Activated T-helper 1 cell treated with anti-CD3 and anti-CD28 coated beads, Interleukin-12 subunit alpha, Interleukin-12 subunit beta, Interleukin-2, Interleukin-4 antibody, amounts not matched to agents 30 ng/mL and 10 ng/mL and 1 ng/mL, durations not matched to agents 14 hours and 24 hours and 36 hours (primary cell): ENCODE measurements at places on chromosomes 3 and 15. TPM values are rescaled to one million over a fixed set of nuclear protein-coding genes. Genes with fewer than 3 reads are reported as not detected.

DNA sequence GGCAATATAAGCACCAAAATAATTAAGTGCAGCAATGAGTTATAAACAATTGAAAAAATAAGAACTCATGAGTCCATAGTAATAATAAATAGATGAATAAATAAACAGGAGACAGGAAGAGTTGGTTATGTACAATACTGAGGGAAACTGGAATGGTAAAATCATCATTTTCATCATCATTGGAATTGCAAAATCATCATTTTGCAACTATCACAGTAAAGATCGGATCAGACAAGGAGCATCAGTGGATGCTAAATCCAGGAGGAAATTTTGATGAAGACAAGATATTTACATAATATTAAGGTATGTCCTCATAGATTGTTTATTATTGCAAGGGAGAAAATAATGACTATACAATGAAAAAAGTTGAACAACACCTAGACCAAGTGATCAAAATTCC, 38.8 kb upstream of the ACAN start:
- H3K27ac ChIP-seq: no peak overlapping the region
- H3K27me3 ChIP-seq: peaks cover 3% of the 10 kb centered on the region
- H3K4me1 ChIP-seq: no peaks in the 10 kb centered on the region

GRCh38 chr3:172007065-172007370, 32.4 kb upstream of the FNDC3B start:
- no peak overlapping the region for H3K4me3 ChIP-seq
- peaks cover 1% of the 10 kb centered on the region for H3K27me3 ChIP-seq
- no peak overlapping the region for H3K27ac ChIP-seq
- H3K4me1 ChIP-seq: no peaks in the 10 kb centered on the region
- DNase-seq: no peak

- peaks cover 22% of the 10 kb centered on the region for H3K27me3 ChIP-seq
- no peak overlapping the region for H3K27ac ChIP-seq
- H3K36me3 ChIP-seq: peaks cover 3% of the 10 kb centered on the region
Observed at GRCh38 chr3:125403789-125404188, 28.7 kb upstream of the ZNF148 start.

GRCh38 chr3:14898929-14899328, 48.5 kb upstream of the NR2C2 start:
- H3K27me3 ChIP-seq: peaks cover 17% of the 10 kb centered on the region
- H3K36me3 ChIP-seq: no peaks in the 10 kb centered on the region
- no peak for DNase-seq
- no peak overlapping the region for H3K27ac ChIP-seq

GRCh38 chr3:143736205-143736997, 111.9 kb downstream of the SLC9A9 start:
- H3K36me3 ChIP-seq: no peaks in the 10 kb centered on the region
- no peak for DNase-seq
- H3K27me3 ChIP-seq: peaks cover 2% of the 10 kb centered on the region
- H3K4me3 ChIP-seq: no peak overlapping the region
- no peak overlapping the region for H3K27ac ChIP-seq

DNA sequence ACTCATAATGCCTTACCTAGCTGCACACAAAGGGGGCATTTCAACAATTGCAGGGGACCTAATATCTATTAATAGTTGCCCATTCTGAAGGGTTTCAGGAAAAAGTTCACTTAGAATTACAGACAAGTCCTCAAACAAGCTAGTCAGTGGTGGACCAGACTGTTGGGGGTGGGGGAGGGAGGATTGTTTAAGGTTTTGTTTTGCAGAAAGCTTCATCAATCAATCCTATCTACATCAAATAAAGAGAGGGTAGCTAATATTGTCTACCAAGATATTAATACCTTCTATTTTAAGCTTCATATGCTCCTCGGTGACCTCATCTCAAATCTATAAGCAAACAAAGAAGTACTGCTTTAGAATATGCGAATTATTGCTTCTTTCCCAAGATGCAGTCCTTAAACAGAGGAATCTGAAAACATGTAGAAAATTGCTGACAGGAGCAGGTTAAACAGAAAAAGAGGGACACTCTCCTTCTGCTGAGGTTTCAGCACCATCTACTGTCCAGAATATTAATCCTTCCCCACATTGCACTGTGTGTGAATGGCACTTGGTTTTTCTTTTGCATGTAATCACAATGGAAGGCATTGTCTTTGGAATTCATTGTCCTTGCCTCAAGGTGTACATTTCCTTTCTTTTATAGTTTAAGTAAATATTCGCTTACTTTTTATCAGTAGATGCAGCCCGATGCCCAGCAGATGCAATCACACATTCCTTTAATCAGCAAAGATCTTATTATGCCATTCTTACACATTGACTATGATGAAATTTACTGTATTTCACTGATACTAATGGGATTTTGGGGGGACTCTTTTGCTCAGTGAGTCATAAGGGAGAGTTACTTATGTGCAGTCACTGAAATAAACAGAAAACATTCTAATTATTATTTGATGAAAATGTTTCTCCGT, 94.7 kb downstream of the IL5RA start:
- no peak overlapping the region for H3K27ac ChIP-seq
- no peaks in the 10 kb centered on the region for H3K36me3 ChIP-seq
- H3K4me1 ChIP-seq: no peaks in the 10 kb centered on the region
- DNase-seq: no peak
- no peak overlapping the region for H3K4me3 ChIP-seq

GRCh38 chr15:79128556-79128955, 38.0 kb upstream of the RASGRF1 start:
- DNase-seq: no peak
- H3K27ac ChIP-seq: no peak overlapping the region
- H3K27me3 ChIP-seq: peaks cover 2% of the 10 kb centered on the region
- no peak overlapping the region for H3K4me3 ChIP-seq
- no peaks in the 10 kb centered on the region for H3K36me3 ChIP-seq

DNA sequence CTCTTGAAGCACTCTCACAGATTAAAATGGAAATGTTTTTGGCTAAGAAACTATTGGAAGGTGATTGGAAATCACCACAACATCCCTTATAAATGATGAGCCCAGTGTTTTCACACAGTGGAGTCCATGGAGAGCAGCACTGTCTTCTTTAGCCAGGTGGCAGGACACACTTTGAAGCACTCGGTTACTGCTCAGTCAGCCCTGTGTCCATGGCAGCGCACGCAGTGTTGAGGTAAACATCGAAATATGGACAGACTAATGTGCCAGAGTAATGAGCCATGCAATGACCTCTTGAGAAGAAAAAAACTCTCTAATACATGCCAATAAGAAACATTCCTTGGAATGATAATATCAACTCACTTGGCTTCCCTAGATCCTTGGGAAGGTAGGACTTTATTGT, 66.6 kb downstream of the TGFBR2 start:
- no peak for DNase-seq
- H3K27ac ChIP-seq: peak overlapping the region; percentile 76
- peaks cover 93% of the 10 kb centered on the region for H3K4me1 ChIP-seq
- H3K36me3 ChIP-seq: peaks cover 87% of the 10 kb centered on the region
- no peaks in the 10 kb centered on the region for H3K27me3 ChIP-seq
- peak overlapping the region; percentile 72 for H3K4me3 ChIP-seq

DNA sequence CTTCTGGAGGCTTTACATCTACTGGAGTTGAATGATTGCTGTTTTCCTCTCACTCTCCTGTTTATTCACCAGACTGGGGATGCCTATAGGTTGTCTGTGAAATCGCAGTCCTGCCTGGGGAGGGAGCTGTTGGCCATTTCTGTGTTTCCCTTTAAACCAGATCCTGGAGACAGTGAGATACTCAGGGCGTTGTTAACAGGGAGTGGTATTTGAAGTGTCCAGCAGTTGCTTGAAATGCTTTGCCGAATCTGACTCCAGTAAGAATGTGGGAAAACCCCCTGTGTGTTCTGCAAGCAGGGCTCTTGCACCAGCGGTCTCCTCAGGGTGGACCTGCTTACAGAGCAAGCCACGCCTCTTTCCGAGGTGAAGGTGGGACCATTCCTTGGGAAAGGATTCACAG, 4.3 kb upstream of the LRRK1 start:
- no peaks in the 10 kb centered on the region for H3K36me3 ChIP-seq
- peaks cover 39% of the 10 kb centered on the region for H3K27me3 ChIP-seq
- DNase-seq: no peak
- no peak overlapping the region for H3K27ac ChIP-seq
- H3K4me1 ChIP-seq: peaks cover 6% of the 10 kb centered on the region

GRCh38 chr3:78402720-78403119, 1362.8 kb downstream of the ROBO2 start:
- H3K27ac ChIP-seq: no peak overlapping the region
- H3K4me1 ChIP-seq: no peaks in the 10 kb centered on the region
- no peaks in the 10 kb centered on the region for H3K36me3 ChIP-seq
- no peaks in the 10 kb centered on the region for H3K27me3 ChIP-seq

DNA sequence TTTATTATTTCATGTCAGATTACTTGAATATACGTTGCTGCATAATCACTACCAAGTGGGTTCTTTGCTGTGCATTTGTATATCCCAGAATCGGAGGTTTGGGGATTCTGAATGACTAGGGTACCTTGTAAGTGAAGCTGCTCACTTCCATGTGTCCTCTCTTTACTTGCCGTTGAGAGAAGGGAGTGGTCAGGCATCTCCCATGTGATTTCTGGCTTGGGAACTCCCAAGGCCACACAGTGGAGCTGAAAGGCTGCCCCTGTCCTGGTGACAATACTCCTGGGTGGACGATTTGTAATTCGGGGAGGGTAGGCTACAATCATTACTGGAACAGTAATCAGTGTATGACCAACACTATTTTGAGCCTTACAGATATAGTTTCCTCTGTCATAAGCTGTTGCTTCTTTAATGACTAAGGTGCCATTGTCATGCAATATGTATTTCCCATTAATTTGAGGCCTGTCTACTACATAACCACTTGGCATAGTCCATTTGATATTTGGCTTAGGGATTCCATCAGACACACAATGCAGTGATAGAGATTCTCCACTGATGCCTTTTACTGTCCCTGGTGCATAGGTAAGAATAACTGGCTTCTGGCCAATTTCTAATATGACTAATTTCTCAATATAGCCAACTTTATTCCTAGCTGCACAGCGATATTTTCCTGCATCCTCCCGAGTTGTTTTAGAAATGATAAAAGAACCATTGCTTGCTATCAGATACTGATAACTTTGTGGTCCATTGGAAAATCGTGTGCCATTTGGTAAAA, 24.0 kb downstream of the IGSF10 start:
- no peaks in the 10 kb centered on the region for H3K4me1 ChIP-seq
- DNase-seq: no peak

DNA sequence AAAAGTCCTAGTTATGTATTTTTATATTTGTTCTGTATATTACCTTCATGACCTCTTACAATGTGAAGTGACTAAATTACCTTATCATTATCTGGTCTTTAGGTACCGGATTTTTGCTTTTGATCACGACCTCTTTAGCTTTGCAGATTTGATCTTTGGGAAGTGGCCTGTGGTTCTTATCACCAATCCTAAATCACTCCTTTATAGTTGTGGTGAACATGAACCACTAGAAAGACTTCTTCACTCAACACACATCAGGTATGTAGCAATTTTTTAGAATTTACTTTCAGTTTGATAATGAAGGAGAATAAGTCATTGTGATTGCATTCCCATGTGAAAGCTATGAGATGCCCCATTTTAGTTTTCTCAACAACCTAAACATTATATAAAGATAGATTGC, 18.3 kb downstream of the TMEM62 start:
- H3K36me3 ChIP-seq: peaks cover 35% of the 10 kb centered on the region
- no peak for DNase-seq
- H3K4me3 ChIP-seq: no peak overlapping the region
- no peak overlapping the region for H3K27ac ChIP-seq
- H3K27me3 ChIP-seq: no peaks in the 10 kb centered on the region

DNA sequence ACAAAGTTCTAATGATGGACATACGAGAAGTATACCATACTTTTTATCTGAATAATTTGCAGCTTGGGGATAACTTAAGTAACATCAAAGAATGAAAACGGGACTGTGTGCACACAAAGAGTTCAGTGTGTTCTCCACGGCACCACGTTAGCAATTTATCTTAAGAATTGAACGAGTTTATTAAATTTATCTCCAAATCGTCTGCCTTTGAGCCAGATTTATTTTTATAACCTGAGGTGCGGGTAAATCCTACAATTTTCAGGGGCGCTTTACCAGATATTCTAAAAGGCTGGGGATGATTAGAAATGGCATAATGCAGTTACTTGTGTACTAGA, 3.5 kb downstream of the CHD2 start:
- no peaks in the 10 kb centered on the region for H3K27me3 ChIP-seq
- peak overlapping the region; percentile 100 for H3K27ac ChIP-seq
- peaks cover 47% of the 10 kb centered on the region for H3K36me3 ChIP-seq
- H3K4me3 ChIP-seq: peak overlapping the region; percentile 93

DNA sequence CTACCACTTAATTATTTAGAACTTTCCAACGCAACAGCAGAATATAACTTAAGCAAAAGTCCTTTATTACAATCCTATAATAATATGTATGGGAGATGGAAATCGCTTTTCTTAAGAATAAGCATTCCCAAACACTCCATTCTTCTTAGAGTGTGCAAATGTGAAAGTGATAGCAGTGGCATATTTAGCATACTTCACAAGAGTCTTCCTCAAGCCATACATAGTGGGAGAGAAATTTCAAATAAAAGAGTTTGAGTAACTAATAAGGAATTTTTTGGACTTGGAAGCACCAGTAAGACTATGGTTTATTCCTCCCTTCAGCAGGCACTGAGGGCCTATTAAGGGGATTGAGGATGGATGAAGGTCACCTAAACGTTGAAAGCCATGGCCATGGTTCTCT, 22.1 kb upstream of the BNC1 start:
- H3K4me1 ChIP-seq: no peaks in the 10 kb centered on the region
- DNase-seq: no peak
- peaks cover 8% of the 10 kb centered on the region for H3K27me3 ChIP-seq
- no peaks in the 10 kb centered on the region for H3K36me3 ChIP-seq
- H3K4me3 ChIP-seq: no peak overlapping the region
- H3K27ac ChIP-seq: no peak overlapping the region

- H3K27ac ChIP-seq: no peak overlapping the region
- H3K27me3 ChIP-seq: peaks cover 23% of the 10 kb centered on the region
- DNase-seq: no peak
Observed at GRCh38 chr3:182697345-182697919, 95.9 kb upstream of the ATP11B start.

GRCh38 chr3:138042043-138042442, 32.1 kb downstream of the CLDN18 start:
- H3K4me3 ChIP-seq: no peak overlapping the region
- H3K36me3 ChIP-seq: no peaks in the 10 kb centered on the region
- no peaks in the 10 kb centered on the region for H3K4me1 ChIP-seq
- no peak overlapping the region for H3K27ac ChIP-seq
- DNase-seq: no peak

The STXBP5L gene
- total RNA-seq: not detected in 2 replicates

The IQCH gene
- total RNA-seq: 0.88 and 1.2 TPM in 2 replicates

The LRRIQ4 gene
- total RNA-seq: 0.10 and 0.12 TPM in 2 replicates

The SHF gene
- total RNA-seq: 14.5 and 16.3 TPM in 2 replicates

The PLSCR5 gene
- total RNA-seq: not detected in 2 replicates

The FGD5 gene
- total RNA-seq: not detected in 2 replicates

The RPP14 gene
- total RNA-seq: 22.7 and 23.4 TPM in 2 replicates

The CRTAP gene
- total RNA-seq: 30.3 and 33.2 TPM in 2 replicates

The SLC22A13 gene
- 0.65 and 0.78 TPM in 2 replicates for total RNA-seq
